Activated CD8-positive, alpha-beta T cell treated with anti-CD3 and anti-CD28 coated beads for 36 hours (primary cell): ENCODE measurements at places on chromosomes 4 and X.

- no peak for DNase-seq
Observed at GRCh38 chr4:39893693-39894072, 84.0 kb downstream of the PDS5A start.

DNA sequence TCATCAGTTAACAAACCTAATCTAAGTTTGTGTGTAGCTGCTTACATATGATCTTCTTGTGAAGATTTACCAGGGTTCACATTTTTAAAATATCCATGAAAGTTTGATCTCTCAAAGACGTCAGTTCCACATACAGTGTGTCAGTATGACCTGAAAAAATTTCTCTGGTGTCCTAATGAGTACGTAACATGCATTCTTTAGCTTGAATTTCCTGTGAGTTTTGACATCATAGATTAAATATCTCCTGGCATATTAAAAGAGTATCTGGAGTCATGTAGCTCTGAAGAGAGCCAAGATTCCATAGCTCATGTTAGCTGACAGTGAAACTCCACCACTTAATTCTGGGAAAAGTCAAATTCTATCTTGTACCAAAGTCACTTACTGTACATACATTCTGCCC is 43.9 kb upstream of the PDLIM5 start:
- DNase-seq: no peak

DNA sequence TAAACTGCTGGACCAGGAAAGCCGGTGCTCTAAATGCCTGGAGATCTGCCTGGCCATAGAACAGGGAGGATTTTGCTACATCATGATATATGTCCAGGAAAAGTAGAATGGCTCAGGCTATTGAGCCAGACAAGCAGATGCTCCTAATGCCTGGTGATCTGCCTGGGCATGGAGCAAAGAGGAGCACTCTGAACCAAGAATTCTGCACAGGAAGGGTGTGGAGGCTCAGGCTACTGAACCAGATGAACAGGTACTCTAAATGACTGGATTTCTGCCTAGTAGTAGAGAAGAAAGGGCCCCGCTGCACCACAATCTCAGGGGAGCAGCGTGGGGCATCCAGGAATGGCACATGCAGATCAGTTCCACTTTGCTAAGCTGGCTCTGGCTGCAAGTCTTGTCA is 607.9 kb downstream of the ANKRD50 start:
- DNase-seq: no peak

GRCh38 chr4:101035487-101035886 is 311.8 kb downstream of the PPP3CA start:
- DNase-seq: no peak

DNA sequence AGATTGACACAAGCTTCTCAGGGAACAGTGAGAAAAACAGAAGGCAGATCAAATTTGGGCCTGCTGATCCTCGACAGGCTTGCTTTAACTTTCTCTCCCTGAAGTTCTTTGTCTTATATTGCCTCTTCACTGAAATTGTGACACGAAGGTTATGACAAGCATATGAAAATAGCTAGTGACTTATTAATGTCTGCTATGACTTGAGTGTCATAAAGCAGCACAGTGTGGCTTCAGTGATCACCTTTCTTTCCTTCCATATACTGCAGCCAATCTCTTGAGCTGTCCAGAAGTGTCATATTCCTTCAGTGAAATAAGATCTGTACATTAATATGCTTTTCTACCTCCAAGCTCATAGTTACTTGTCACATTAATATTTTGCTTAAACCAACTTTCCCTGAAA is 870.2 kb downstream of the C4orf33 start:
- DNase-seq: no peak

GRCh38 chrX:926991-927390 is 285.5 kb downstream of the CRLF2 start:
- DNase-seq: no peak

DNA sequence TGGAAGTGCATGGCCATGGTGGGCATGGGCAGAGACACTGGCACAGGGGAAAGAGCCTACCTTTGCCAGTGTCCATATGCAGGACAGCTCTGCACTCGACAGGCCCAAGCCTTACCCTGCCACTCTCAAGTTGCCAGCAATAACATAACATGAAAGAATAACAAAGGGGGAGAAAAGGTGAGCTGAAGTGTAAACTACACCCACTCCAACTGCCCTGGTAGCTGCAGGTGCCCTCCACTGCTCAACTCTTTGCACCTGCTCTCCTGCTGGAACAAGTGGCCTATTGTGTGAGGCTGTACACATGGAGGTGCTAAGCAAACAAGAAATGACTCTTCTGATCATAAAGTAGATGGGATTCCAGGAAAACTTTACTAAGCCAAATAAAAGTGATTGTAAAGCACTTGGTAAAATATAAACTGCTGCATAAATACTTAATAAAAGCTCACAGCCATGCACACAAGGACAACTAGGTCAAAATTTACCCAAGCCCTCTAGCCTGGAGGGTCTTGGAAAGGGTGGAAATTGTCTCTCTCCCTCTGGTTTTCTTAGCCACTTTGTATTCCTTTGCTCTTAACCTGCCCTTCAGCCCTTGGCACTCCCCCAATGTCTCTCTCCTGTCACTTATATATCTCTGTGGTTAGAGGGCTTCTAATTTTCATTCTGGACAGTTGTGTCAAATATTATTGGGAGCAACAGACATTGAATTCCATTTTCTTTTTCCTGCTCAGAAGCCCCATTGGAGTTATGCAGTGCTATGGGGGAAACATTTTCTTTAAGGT is 261.2 kb upstream of the GPC4 start:
- DNase-seq: no peak

DNA sequence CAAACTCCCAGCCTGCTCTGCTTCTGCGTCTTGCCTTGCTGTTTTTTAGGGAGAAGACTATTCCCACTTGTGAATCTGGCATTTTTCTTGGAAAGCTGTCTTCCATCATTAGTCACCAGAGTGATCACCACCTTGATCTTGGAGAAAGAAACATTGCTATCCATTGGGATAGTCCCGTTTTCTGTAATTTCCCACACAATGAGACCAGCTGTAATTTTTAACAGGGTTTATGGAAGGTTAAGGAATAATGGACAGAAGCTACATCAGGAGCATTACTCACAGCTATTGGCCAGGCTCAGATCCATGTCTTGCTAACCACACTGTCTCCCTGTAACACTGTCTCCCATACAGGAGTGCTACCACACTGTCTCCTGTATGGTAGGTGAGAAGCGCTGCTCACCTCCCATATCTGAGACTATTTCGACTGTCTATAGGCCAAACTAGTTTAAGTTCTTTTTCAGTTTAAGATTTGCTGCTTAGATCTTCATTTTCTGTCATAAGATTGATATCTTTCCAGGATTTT is 523.0 kb downstream of the SPRY1 start:
- DNase-seq: no peak

DNA sequence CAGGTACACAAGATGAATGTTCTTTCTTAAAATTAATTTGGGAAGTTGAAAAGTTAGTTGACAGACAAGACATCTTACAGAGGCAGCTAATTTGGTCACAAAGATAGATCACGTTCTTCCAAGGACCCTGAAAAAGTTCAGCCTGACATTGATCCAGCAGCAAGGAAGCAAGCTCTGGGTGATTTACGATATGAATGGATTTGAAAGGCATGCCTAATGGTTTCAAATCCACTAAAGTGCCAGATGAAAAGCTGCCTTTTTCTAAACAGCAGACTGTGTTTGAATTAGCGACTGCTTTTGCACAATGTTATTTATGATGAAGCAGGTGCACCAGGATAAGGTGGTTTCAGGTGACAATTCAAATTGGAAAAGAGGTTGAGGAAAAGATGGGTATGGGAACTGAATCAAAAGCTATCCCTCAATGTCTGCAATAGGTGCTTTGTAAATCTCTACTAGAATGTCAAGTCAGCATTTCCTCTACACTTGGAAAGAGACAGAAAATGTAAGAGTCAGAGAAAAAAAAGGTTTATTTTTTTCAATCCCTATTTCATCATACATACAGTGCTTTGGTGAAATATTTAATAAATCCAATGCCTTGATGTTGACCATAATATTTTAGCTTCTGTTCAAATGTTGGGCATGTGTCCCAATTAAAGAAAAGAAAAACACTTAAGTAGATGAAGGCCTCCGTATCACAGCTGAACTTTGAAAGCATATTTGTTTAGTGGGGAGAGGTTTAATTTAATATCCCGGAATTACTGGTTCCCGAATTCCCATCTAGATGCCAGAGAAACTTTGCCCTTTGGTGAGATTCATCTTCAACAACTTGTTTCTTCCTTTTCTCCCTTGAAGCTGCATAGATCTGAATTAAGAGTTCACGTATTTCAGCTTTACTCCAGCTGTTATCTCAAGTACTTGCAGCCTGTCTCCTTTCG is 6.0 kb downstream of the RASGEF1B start:
- DNase-seq: no peak
